ENCODE measurements at places on chromosomes 11 and 22. TPM values are rescaled to one million over a fixed set of nuclear protein-coding genes. Genes with fewer than 3 reads are reported as not detected.

GAL gene
- 1.2 TPM for total RNA-seq

FGF4 gene
- not detected for total RNA-seq

HBD gene
- total RNA-seq: 0.17 TPM

KRTAP5-10 gene
- not detected for total RNA-seq

DNA sequence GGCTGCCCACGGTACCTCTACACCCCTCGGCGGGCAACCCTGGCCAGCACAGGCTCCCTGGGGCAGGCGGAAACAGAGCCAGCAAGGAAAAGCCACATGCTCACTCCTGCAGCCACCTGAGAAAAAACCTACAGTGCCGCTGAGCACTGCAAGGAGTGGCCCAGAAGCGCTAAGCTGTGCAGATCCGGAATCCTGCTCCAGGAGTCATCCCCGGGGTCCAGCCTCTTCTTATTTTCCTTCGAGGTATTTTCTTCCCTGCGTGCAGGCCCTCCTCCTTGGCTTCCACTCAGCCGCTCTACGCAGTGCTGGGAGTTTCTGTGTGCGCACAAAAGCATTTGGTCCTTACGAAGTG is 81.0 kb downstream of the TRMU start:
- peaks cover 10% of the 10 kb centered on the region for H3K36me3 ChIP-seq
- peaks cover 23% of the 10 kb centered on the region for H3K4me1 ChIP-seq
- no peaks in the 10 kb centered on the region for H3K27me3 ChIP-seq
- H3K27ac ChIP-seq: no peak overlapping the region
- peak; percentile 41 for DNase-seq
- H3K4me3 ChIP-seq: no peak overlapping the region

GRCh38 chr22:39765661-39766060 is 127.9 kb downstream of the ENTHD1 start:
- H3K27ac ChIP-seq: no peak overlapping the region
- H3K4me3 ChIP-seq: no peak overlapping the region
- peaks cover 3% of the 10 kb centered on the region for H3K27me3 ChIP-seq
- H3K4me1 ChIP-seq: no peaks in the 10 kb centered on the region

DNA sequence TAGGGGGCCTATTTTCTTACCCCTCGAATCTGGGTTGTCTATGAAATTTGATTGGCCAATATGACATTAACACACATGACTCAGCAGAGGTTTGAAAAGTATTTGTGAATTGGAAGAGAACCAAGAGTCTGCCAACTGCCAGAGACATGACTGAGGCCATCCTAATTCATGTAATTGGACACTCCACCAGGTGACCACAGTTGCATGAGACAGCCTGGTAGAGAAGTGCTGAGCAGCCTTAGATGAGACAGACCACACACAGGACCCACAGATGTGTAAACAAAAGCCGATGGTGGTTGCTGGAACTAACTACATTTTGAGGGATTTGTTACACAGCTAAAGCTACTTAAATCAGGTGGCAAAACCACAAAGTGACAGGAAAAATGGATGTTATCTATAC is 855 bp upstream of the MS4A5 start:
- no peak overlapping the region for H3K4me3 ChIP-seq
- no peak overlapping the region for H3K27ac ChIP-seq
- DNase-seq: no peak
- no peaks in the 10 kb centered on the region for H3K27me3 ChIP-seq
- no peaks in the 10 kb centered on the region for H3K4me1 ChIP-seq
- no peaks in the 10 kb centered on the region for H3K36me3 ChIP-seq

GRCh38 chr22:36926309-36926708 is 12.9 kb downstream of the CSF2RB start:
- H3K27ac ChIP-seq: no peak overlapping the region
- H3K27me3 ChIP-seq: peaks cover 2% of the 10 kb centered on the region
- no peak overlapping the region for H3K4me3 ChIP-seq
- H3K4me1 ChIP-seq: peaks cover 34% of the 10 kb centered on the region
- DNase-seq: no peak

GRCh38 chr11:8365216-8365941 is 101.7 kb upstream of the LMO1 start:
- no peaks in the 10 kb centered on the region for H3K27me3 ChIP-seq
- peaks cover 10% of the 10 kb centered on the region for H3K4me1 ChIP-seq
- H3K36me3 ChIP-seq: peaks cover 4% of the 10 kb centered on the region
- no peak overlapping the region for H3K27ac ChIP-seq

- H3K4me1 ChIP-seq: peaks cover 8% of the 10 kb centered on the region
- no peaks in the 10 kb centered on the region for H3K27me3 ChIP-seq
- H3K36me3 ChIP-seq: peaks cover 13% of the 10 kb centered on the region
- H3K27ac ChIP-seq: no peak overlapping the region
- H3K4me3 ChIP-seq: no peak overlapping the region
- no peak for DNase-seq
These were observed 367.6 kb downstream of the TBC1D22A start for GRCh38 chr22:47129902-47130635.

- no peaks in the 10 kb centered on the region for H3K27me3 ChIP-seq
- H3K27ac ChIP-seq: no peak overlapping the region
- DNase-seq: no peak
These were observed 9.6 kb downstream of the P2RY2 start for GRCh38 chr11:73227571-73228211.

GRCh38 chr11:79393362-79394043 is 47.3 kb downstream of the TENM4 start:
- no peaks in the 10 kb centered on the region for H3K27me3 ChIP-seq
- H3K4me1 ChIP-seq: peaks cover 4% of the 10 kb centered on the region
- DNase-seq: no peak
- no peaks in the 10 kb centered on the region for H3K36me3 ChIP-seq
- no peak overlapping the region for H3K4me3 ChIP-seq
- H3K27ac ChIP-seq: no peak overlapping the region

- H3K36me3 ChIP-seq: no peaks in the 10 kb centered on the region
- peaks cover 2% of the 10 kb centered on the region for H3K27me3 ChIP-seq
- H3K4me1 ChIP-seq: peaks cover 25% of the 10 kb centered on the region
- H3K27ac ChIP-seq: no peak overlapping the region
- no peak overlapping the region for H3K4me3 ChIP-seq
- DNase-seq: no peak
These were observed 10.8 kb downstream of the LIF start for GRCh38 chr22:30235687-30236170.

DNA sequence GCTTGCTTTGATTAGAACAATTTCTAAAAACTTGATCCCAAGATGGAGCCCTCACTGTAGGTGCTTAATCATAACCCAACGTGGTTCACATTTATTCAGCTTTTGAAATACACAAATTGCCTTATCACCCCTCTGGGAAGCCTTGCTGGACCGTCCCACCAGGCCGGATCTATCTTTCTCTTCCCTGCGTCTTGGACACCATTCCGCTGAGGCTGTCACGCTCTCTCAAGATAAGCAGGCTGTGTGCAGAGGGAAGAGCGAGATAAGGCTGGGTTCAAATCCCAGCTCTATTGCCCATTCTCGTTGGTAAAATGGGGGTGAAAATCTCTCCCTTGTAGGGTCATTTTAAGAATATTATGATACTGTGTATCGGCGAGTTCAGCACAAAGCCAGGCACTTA is 20.5 kb upstream of the TP53I11 start:
- H3K27me3 ChIP-seq: no peaks in the 10 kb centered on the region
- H3K4me3 ChIP-seq: no peak overlapping the region
- H3K4me1 ChIP-seq: peaks cover 21% of the 10 kb centered on the region
- H3K27ac ChIP-seq: no peak overlapping the region

GRCh38 chr11:94199136-94200130 is 70.8 kb downstream of the PANX1 start:
- H3K4me1 ChIP-seq: no peaks in the 10 kb centered on the region
- no peak overlapping the region for H3K27ac ChIP-seq
- DNase-seq: no peak
- no peaks in the 10 kb centered on the region for H3K27me3 ChIP-seq
- H3K4me3 ChIP-seq: no peak overlapping the region

GRCh38 chr22:35540595-35541253 is at the start of gene RASD2:
Gene RASD2 (plus strand): TSS chr22:35540831. CDS start chr22:35546810, 5,979 bp downstream.
- peaks cover 54% of the 10 kb centered on the region for H3K4me1 ChIP-seq
- peaks cover 29% of the 10 kb centered on the region for H3K27me3 ChIP-seq
- H3K36me3 ChIP-seq: no peaks in the 10 kb centered on the region
- H3K27ac ChIP-seq: no peak within 1 kb of the TSS
- H3K4me3 ChIP-seq: peak within 1 kb of the TSS; percentile 39

- no peaks in the 10 kb centered on the region for H3K36me3 ChIP-seq
- DNase-seq: no peak
- no peak overlapping the region for H3K4me3 ChIP-seq
These were observed 7.9 kb upstream of the CYTH4 start for GRCh38 chr22:37274380-37274862.

GRCh38 chr22:41448189-41448808 is 1.7 kb upstream of the TOB2 start:
- H3K36me3 ChIP-seq: peaks cover 14% of the 10 kb centered on the region
- H3K27me3 ChIP-seq: no peaks in the 10 kb centered on the region
- peak overlapping the region; percentile 100 for H3K27ac ChIP-seq
- peak; percentile 99 for DNase-seq
- peaks cover 9% of the 10 kb centered on the region for H3K4me1 ChIP-seq
- peak overlapping the region; percentile 99 for H3K4me3 ChIP-seq

DNA sequence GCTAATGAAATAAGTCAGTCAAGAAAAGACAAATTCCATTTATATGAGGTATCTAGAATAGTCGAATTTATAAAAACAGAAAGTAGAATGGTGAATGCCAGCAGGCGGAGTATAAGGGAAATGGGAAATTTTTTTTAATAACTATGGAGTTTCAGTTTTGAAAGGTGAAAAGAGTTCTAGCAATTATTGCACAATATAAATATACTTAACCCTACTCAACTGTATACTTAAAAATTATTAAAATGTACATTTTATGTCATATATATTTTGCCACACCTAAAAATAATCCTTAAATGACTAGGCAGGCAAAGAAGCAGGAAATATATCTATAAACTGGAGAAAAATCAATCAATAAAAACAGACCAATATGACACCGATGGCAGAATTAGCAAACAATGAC is 196.5 kb upstream of the UBASH3B start:
- H3K36me3 ChIP-seq: no peaks in the 10 kb centered on the region
- H3K4me3 ChIP-seq: no peak overlapping the region
- no peak overlapping the region for H3K27ac ChIP-seq
- no peak for DNase-seq
- H3K27me3 ChIP-seq: no peaks in the 10 kb centered on the region
- no peaks in the 10 kb centered on the region for H3K4me1 ChIP-seq

- no peak for DNase-seq
- H3K4me3 ChIP-seq: no peak overlapping the region
- H3K4me1 ChIP-seq: no peaks in the 10 kb centered on the region
- no peak overlapping the region for H3K27ac ChIP-seq
- no peaks in the 10 kb centered on the region for H3K27me3 ChIP-seq
These were observed 451.5 kb upstream of the FAT3 start for GRCh38 chr11:91773090-91773489.

GRCh38 chr11:93063086-93063485 is 93.6 kb downstream of the MTNR1B start:
- no peaks in the 10 kb centered on the region for H3K36me3 ChIP-seq
- H3K4me1 ChIP-seq: no peaks in the 10 kb centered on the region
- no peak overlapping the region for H3K27ac ChIP-seq
- no peaks in the 10 kb centered on the region for H3K27me3 ChIP-seq
- DNase-seq: no peak

- no peak overlapping the region for H3K27ac ChIP-seq
- H3K36me3 ChIP-seq: no peaks in the 10 kb centered on the region
- H3K4me3 ChIP-seq: no peak overlapping the region
- H3K4me1 ChIP-seq: no peaks in the 10 kb centered on the region
- no peaks in the 10 kb centered on the region for H3K27me3 ChIP-seq
- DNase-seq: no peak
These were observed 16.2 kb upstream of the OR10V1 start for GRCh38 chr11:59729834-59730233.

DNA sequence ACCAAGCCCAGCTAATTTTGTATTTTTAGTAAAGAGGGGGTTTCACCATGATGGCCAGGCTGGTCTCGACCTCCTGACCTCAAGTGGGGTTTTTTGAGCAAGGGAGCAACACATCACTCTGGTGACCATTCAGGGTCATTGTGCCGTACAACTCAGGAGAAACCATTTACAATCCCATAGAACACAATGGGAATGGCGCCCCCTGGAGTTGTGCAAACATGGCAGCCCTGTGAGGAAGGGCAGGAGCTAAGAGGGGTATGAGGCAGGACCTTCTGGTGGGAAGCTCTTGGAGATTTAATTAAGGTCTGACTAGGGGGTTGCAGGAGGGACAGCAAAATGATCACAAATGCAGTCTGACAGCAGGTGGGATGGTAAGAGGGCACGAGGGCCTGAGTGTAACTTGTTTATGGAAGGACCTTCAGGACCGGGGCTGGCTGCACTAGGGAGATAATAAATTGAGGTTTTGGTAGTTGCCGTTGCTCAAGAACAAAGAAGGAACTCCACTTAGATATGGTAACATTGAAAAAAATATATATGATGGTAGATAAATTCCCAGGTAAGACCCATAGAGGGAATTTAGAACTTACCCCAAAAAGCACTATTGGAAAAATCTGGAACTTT is 9.1 kb upstream of the CSF2RB start:
- H3K4me1 ChIP-seq: no peaks in the 10 kb centered on the region
- no peaks in the 10 kb centered on the region for H3K27me3 ChIP-seq
- H3K4me3 ChIP-seq: no peak overlapping the region
- H3K36me3 ChIP-seq: no peaks in the 10 kb centered on the region
- no peak for DNase-seq

GRCh38 chr11:65906602-65907001 is 6.4 kb upstream of the FOSL1 start:
- peaks cover 5% of the 10 kb centered on the region for H3K4me1 ChIP-seq
- DNase-seq: no peak
- peaks cover 21% of the 10 kb centered on the region for H3K27me3 ChIP-seq

DNA sequence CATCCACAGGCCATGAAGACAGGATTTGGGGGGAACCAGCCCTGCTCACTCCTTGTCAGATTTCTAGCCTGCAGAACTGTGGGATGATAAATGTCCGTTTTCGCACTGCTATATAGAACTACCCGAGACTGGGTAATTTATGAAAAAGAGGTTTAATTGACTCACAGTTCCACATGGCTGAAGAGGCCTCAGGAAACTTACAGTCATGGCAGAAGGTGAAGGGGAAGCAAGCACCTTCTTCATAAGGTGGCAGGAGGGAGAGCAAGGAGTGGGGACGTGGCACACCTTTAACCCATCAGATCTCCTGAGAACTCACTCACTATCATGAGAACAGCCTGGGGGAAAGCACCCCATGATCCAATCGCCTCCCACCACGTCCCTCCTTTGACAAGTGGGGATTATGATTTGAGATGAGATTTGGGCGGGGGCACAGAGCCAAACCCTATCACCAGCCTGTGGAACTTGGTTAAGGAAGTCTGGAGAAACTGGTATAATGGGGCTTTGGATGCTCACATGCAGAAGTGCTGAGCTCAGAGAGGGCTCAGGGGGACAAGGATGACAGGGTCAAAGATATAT is 50.7 kb downstream of the MYEOV start:
- DNase-seq: no peak
- no peaks in the 10 kb centered on the region for H3K4me1 ChIP-seq
- no peaks in the 10 kb centered on the region for H3K36me3 ChIP-seq
- H3K27ac ChIP-seq: no peak overlapping the region
- H3K4me3 ChIP-seq: no peak overlapping the region

GRCh38 chr11:849951-850774 is 7.5 kb downstream of the TSPAN4 start:
- H3K27ac ChIP-seq: no peak overlapping the region
- no peaks in the 10 kb centered on the region for H3K27me3 ChIP-seq
- DNase-seq: peak; percentile 47
- peaks cover 80% of the 10 kb centered on the region for H3K4me1 ChIP-seq
- H3K4me3 ChIP-seq: peak overlapping the region; percentile 39
- peaks cover 29% of the 10 kb centered on the region for H3K36me3 ChIP-seq
